ENCODE measurements at places on chromosomes 6 and 20.

DNA sequence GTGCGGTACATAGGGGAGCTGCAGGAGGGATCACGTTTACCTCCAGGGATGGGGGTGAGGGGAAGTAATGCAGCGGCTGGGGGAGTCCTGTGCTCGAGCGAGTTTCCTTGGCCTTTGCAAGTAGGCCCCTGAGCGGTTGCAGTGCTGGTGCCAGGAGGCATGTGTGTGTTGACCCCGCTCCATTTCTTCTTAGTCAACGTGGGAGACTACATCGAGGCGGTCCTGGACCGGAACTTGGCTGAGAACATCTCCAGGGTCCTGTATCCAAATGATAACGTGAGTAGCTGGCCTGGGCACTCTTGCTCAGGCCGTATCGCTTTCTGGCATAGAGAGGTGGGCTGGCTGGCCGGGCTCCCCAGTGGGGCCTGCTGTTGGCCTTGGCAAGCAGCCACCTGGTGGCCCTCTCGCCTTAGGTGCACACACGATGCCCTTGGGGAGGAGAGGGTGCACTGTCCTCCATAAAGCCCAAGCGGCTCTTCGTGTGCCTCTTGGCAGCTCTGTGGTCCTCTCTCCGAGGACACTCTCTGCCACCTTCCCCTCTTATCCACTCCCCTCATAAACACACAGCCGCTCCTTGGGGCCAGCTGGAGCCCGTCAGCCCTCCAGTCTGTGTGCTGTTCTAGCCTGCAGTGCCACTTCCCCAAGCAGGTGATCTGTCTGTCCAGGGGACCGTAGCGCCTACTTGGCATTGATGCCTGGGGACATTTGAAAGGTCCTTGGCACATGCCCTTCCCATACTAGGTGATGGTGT is 29.3 kb downstream of the PYGB start:
- H3K36me3 ChIP-seq: peaks cover 6% of the 10 kb centered on the region
- DNase-seq: no peak
- H3K4me3 ChIP-seq: no peak overlapping the region

GRCh38 chr6:152329638-152330448 is 307.3 kb downstream of the SYNE1 start:
- no peak overlapping the region for H3K4me3 ChIP-seq
- no peaks in the 10 kb centered on the region for H3K36me3 ChIP-seq
- H3K27ac ChIP-seq: no peak overlapping the region
- DNase-seq: no peak

DNA sequence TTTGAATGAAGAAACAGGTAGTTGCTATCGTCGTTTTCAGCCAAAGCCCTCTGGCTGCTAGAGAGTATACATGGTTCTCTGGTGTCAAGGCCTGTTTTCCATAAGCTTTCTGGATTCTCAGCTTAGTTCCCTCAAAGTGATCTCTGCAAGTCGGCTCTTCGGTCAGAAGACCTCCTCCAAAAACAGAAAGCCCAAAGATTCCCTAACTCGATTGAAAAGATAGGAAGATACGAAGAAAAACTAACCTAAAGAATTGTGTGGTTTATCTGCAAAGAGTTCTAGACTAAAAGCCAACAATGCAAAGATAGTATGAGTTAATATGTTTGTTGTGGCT is 545 bp upstream of the ASCC3 start:
- peak overlapping the region; percentile 89 for H3K4me3 ChIP-seq
- H3K4me1 ChIP-seq: no peaks in the 10 kb centered on the region
- H3K27me3 ChIP-seq: no peaks in the 10 kb centered on the region
- H3K27ac ChIP-seq: peak overlapping the region; percentile 81

GRCh38 chr6:26216359-26216885 is 129.2 kb downstream of the HFE start:
- DNase-seq: peak; percentile 100
- no peaks in the 10 kb centered on the region for H3K36me3 ChIP-seq
- peak overlapping the region; percentile 75 for H3K4me3 ChIP-seq
- no peaks in the 10 kb centered on the region for H3K27me3 ChIP-seq
- H3K27ac ChIP-seq: peak overlapping the region; percentile 93

DNA sequence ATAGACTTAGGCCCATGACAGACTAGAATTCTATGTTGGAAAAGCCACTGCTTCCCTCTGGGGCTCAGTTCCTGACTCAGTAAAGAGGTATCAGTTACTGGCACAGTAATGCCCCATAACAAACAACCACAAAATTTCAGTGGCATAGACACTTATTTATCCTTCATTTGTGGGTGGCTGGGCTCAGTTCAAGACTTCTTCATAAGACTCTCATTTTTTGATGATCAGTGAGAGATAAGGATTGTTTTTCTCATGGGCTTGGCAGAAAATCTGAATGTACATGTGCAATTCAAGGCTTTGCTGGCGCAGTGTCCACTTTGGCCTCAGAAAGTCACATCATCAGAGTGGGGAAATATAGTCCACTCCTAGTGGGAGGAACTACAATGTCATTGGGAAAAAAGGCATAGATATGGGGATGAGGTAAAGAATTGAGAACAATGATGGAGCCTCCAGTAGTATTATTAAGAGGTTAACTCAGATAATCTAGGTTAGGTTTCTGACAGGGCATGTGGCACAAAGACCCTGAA is 384.6 kb upstream of the FLRT3 start:
- H3K36me3 ChIP-seq: no peaks in the 10 kb centered on the region
- DNase-seq: no peak
- no peaks in the 10 kb centered on the region for H3K4me1 ChIP-seq
- H3K4me3 ChIP-seq: no peak overlapping the region
- H3K27me3 ChIP-seq: no peaks in the 10 kb centered on the region

DNA sequence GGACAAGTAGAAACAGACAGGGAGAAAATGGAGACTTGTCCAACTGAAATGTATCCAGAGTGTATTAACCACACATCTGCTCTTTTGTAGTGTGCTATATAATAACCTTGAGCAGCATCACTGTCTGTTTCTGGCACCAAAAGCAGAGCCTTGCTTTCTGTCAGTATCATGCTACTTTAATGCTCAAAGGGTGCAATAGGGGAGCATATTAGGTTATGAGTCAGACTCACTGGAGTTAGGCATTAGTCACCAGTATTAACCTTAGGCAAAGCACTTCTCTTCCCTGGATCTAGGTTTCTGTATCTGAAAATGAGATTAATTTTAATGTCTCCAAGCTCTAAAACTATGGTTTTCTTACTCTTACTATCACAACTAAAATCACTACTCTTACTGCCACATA is 280.1 kb downstream of the TFAP2B start:
- H3K36me3 ChIP-seq: no peaks in the 10 kb centered on the region
- H3K4me3 ChIP-seq: no peak overlapping the region
- no peaks in the 10 kb centered on the region for H3K27me3 ChIP-seq
- DNase-seq: no peak
- no peaks in the 10 kb centered on the region for H3K4me1 ChIP-seq

DNA sequence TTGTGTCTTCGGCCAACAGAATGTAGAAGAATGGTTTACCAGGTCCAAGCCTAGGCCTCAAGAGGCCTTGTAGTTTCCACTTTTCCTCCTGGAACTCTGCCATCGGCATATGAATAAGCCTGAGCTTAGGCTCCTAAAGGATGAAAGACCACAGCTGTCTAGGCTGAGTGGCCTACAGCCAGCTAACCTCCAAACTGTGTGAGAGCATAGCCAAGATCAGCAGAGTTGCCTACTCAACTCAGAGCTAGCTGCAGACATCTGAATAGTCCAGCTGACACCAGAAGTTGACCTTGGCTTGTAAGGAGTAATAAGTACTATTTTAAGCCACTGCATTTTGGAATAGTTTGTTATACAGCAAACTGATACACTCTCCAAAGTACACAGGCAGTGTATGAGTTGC is 52.6 kb upstream of the SMIM29 start:
- no peak overlapping the region for H3K4me3 ChIP-seq
- H3K27ac ChIP-seq: peak overlapping the region; percentile 49
- H3K36me3 ChIP-seq: no peaks in the 10 kb centered on the region
- peaks cover 39% of the 10 kb centered on the region for H3K4me1 ChIP-seq

DNA sequence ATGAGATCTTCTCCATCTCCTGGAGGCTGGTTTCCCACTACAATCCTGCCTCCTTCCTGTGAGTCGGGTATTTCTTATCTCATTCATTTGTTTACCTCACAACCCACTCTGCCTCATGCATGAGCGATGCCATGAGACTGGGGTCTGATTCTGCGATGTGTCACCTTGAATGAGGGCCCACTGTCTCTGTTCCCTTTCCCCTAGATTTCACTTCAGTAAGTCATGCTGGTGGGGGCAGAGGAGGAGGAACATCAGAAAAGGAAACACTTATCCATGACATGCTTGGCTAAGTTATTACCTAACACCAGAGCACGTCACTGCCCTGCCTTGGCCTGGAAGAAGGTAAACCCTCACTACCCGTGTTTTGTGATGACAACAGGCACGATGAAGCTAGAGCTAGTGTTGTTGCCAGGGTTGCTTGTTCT is 337.4 kb upstream of the PRDM1 start:
- H3K36me3 ChIP-seq: no peaks in the 10 kb centered on the region
- no peak overlapping the region for H3K4me3 ChIP-seq
- H3K27me3 ChIP-seq: no peaks in the 10 kb centered on the region

DNA sequence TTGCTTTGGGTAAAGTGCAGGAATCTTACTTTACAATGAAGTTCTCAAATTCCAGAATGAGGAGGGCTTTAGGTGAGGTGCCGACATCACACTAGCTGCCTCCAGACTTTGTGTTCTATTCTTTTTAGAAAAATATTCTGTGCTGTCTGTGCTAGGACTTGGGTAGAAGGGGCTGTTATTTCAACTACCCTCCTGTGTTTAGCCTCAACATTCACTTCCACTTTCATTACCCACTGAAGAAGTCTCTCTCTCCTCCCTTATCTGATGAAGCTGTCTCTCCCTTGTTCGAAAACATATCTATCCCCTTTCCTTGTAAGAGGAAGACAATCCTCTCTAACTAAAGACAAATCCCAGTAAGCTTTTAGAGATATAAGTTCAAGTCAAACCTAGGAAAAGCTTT is 25.0 kb upstream of the BRPF3 start:
- no peak for DNase-seq
- no peak overlapping the region for H3K27ac ChIP-seq
- H3K36me3 ChIP-seq: no peaks in the 10 kb centered on the region
- peaks cover 14% of the 10 kb centered on the region for H3K4me1 ChIP-seq
- no peak overlapping the region for H3K4me3 ChIP-seq

DNA sequence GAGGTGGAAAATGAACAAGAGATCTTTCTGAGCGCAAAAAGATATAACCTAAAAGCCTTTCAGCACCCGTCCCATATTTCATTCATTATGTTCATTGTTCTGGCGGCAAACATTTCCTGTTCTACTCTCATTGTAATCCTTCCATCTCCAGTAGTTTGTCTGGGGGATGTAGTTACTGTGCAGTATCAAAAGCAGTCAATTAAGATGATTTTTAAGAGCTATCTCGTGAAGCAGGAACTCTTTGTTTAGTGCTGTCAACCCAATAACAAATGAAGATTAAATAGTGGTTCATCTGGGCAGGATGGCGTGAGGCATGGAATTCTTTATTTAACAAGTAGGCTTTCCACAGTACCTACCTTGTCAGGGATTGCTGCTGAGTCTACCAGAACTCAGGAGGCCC is 876.7 kb downstream of the HACE1 start:
- H3K27ac ChIP-seq: no peak overlapping the region
- no peaks in the 10 kb centered on the region for H3K36me3 ChIP-seq
- DNase-seq: no peak
- no peaks in the 10 kb centered on the region for H3K4me1 ChIP-seq

GRCh38 chr6:169575365-169575764 is 126.5 kb downstream of the WDR27 start:
- no peak overlapping the region for H3K27ac ChIP-seq
- H3K27me3 ChIP-seq: no peaks in the 10 kb centered on the region
- no peak for DNase-seq
- no peaks in the 10 kb centered on the region for H3K4me1 ChIP-seq

DNA sequence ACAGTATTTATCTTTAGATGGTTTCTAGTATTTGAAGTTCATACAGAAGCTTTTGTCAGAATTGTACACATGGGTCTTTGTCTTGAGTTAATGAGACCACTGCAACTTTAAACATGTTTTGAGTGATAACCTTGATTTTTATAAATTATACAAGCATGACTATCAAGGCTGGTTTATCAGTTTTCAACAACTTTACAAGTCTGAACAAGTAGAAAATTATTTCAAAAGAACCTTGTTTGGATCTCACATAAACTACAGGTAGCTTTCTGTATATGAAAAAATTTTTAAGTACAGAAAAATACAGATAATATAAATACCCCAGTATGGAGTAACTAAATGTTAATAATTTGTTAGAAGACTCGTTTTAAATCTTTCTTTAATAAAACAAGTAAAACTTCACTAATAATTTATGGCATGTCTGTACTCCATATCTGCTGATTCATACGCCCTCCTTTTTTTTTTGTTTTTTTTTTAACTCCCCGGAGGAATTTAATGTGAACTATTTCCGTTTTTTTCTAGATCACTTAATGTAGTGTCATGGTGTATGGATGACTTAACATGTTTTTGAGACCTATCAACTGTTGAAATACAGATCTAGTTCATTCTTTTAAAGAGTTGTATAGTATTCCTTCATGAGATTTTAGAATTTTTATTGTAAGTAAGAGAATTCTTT is 18.3 kb downstream of the VAPB start:
- H3K36me3 ChIP-seq: no peaks in the 10 kb centered on the region
- H3K4me3 ChIP-seq: no peak overlapping the region
- no peaks in the 10 kb centered on the region for H3K27me3 ChIP-seq
- H3K27ac ChIP-seq: peak overlapping the region; percentile 64
- no peak for DNase-seq

DNA sequence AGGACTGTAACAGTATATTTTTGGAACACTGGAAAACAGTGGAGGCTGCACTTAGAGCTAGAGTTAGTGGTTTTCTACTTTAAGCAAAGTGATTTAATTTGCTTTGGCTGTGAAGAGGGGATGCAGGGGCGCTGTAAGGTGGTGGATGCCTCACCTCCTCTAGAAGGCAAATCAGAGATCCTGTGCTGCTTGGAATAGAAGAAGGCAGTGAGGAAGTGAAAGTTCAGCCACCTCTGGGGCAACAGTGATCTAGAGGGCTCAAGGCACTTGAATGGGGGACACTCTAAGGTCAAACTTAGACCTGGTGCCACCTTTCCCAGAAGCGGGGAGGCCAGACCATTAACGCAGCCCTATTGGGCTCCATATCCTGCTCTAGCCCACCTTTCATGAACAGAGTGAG is 19.0 kb upstream of the SNRPB2 start:
- H3K27me3 ChIP-seq: peaks cover 3% of the 10 kb centered on the region
- peaks cover 27% of the 10 kb centered on the region for H3K4me1 ChIP-seq
- no peak for DNase-seq
- H3K27ac ChIP-seq: no peak overlapping the region

- no peaks in the 10 kb centered on the region for H3K36me3 ChIP-seq
- no peak overlapping the region for H3K4me3 ChIP-seq
Observed at GRCh38 chr6:128124713-128125112, 223.9 kb upstream of the THEMIS start.

All from GM12878 (cell line).